Psoas muscle (tissue), 8 donors: ENCODE measurements at places on chromosomes 2 and 18. TPM values are rescaled to one million over a fixed set of nuclear protein-coding genes. Genes with fewer than 3 reads are reported as not detected.

ERCC3 gene
- total RNA-seq, result 31.2 TPM

COL6A3 gene
- 74.1 TPM for total RNA-seq

DNA sequence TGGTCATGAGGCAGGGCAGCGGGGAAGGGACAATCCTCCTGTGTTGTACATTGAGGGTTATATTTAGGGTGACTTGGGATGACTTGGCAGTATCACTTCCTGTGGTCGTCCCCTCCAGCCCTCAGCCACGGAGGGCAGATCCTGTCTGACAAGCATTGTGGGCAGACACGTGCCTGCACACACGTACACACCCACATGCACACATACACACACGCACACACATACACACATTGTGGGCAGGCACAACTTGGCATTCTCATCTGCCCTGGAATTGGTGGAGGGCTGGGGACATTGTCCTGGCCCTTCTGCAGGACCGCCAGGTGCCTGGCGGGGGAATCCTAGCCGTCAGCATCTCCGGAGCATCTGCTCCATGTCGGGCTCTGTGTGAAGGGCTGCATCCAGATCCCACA is 47.6 kb downstream of the ODC1 start:
- peaks cover 17% of the 10 kb centered on the region for H3K4me1 ChIP-seq
- H3K4me3 ChIP-seq, result no peak overlapping the region
- peak overlapping the region; percentile 32 for H3K27ac ChIP-seq
- H3K36me3 ChIP-seq, result no peaks in the 10 kb centered on the region

DNA sequence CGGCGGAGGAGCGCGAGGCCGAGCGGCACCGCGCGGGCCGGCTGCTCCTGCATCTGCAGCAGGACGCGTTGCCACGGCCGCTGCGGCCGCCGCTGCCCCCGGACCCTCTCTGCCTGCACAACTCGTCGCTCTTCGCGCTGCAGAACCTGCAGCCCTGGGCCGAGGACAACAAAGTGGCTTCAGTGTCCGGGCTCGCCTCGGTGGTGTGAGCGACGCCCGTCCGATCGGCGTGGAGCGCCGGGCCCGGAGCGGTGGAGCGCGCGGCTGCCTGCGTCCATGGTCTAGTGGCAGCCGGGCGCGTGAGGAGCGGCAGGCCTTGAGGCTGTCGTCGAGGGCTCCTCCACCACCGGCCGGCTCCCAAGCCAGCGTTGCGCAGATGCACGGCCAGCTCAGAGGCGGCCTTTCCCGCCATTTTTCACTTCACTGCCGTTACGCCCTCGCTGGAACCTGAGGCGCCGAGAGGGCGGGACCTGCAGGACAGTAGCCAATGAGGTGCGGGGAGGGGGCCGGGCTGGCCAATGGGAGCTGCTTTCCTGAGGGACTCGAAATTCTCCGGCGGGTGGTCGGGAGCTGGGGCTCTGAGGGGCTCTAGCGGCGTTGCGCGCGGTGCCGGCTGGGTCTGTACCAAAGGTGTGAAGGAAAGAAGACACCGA is 1.9 kb downstream of the TLX2 start:
- no peaks in the 10 kb centered on the region for H3K36me3 ChIP-seq
- H3K27me3 ChIP-seq, result peaks cover 42% of the 10 kb centered on the region
- DNase-seq, result peak; percentile 84

DNA sequence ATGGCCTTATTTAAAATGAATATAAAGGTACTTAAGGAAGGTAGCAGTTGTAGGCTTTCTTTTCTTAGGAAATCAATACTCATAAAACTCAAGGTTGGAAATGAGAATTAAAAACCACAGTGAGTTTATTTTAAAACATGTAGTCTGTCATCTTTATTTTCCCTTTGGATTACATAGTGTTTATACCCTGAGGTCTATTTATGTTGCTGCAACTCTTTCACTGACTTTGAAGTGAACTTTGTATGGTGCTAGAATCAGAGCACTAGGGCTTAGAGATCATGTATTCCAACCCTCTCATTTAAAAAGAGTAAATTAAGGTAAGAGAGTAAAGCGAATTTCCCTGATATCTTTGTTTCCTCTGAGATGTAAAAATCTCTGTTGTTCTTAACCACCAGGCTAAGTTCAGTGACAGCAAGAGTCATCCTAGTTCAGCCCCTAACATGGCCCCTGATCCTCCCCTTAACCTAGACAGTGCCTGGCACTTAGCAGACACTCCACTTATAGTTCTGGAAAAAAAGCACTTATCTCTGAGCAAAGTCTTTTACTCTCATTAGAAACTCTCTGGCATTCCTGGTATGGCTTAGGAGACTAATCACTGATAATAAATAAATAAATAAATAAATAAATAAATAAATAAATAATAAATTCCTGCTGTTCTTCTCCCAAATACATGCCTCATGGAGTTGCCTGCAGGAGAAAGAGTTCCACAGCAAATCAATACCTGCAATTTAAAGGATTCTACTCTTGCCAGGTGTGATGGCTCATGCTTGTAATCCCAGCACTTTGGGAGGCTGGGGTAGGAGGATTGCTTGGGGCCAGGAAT is 33.0 kb upstream of the PPP1R1C start:
- no peak overlapping the region for H3K27ac ChIP-seq
- H3K36me3 ChIP-seq, result no peaks in the 10 kb centered on the region
- H3K4me1 ChIP-seq, result no peaks in the 10 kb centered on the region
- DNase-seq, result no peak
- H3K27me3 ChIP-seq, result no peaks in the 10 kb centered on the region

DNA sequence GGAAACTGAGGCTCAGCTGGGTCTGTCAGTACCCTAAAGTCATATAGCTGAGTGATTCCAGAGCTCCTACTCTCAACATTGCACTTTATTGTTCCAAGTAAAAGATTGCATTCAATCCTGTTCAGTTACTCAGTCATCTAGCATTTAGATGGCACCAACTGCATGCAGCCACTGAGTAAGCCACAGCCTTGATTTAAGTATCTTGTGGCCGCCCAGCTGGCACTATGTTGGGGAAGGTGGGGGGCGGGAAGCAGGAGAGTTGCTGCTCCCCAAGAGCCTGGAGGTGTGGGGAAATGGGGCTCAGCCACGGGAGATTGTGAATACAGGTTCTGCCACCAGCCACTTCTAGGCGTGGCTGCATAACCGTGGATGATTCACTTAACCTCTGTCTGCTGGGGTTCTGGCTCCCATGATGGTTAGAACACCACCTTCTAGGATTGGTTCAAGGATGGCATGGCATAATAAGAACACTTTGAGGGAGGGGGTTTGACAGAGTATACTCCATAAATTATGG is 17.1 kb downstream of the ZFP36L2 start:
- no peaks in the 10 kb centered on the region for H3K27me3 ChIP-seq
- H3K4me1 ChIP-seq, result no peaks in the 10 kb centered on the region
- H3K4me3 ChIP-seq, result no peak overlapping the region
- no peak for DNase-seq
- no peaks in the 10 kb centered on the region for H3K36me3 ChIP-seq

DNA sequence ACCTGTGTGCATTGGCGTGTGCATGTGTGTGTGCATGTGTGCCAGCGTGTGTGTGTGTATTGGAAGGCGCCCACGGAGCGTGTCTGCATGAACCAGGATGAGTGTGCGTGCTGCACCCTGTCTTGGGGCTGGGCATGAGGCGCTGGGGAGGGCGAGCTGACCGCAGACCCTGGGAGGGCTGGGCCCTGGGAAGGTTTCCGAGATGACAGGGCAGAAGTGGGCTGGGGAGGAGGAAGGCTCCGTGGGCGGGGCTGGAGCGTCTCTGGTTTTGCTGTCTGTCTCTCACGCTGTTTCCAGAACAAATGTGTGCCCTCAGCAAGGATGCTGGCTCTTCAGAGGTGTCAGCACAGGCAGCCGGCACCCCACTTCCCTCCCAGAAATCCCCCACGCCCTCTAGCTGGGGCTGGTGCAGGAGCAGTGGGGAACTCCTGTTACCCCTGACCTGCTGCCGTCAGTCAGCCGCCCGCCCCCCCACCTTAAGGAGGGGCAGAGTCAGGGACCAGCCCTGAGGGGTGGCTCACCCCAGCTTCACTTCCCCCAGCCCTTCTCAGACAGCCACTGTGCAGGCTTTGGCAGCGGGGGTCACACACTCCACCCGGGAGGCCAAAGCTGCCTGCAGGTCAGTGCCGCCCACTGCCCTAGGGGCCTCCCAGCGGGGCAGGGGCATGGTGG is at the start of gene GPR35:
Gene GPR35 (plus strand): TSS at position 531 of the 672 bp plus-strand sequence. CDS start 4,473 bp downstream, outside the sequence.
- no peaks in the 10 kb centered on the region for H3K36me3 ChIP-seq
- no peaks in the 10 kb centered on the region for H3K27me3 ChIP-seq
- no peaks in the 10 kb centered on the region for H3K4me1 ChIP-seq
- peak; percentile 19 for DNase-seq
- no peak within 1 kb of the TSS for H3K4me3 ChIP-seq

DNA sequence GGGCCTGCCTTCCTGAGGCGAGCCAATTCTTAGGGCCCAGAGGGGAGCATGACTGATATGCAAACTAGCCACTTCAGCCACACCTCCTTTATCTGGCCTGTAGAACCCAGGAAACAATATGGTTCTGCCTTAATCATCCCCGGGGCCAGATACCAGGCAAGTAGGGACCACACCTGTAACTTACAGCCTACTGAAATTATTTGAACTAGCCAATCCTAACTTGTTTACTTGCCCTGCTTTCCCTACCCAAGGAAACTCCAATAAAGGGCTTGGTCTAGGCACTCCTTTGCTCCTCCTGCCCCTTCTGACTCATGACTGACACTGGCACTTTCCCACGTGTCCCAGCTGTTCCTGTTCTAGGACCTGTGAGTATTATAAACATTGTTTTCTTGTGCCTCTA is 57.6 kb downstream of the MYOM1 start:
- H3K4me3 ChIP-seq, result no peak overlapping the region
- H3K4me1 ChIP-seq, result peaks cover 2% of the 10 kb centered on the region
- H3K36me3 ChIP-seq, result peaks cover 95% of the 10 kb centered on the region
- peak overlapping the region; percentile 60 for H3K27ac ChIP-seq
- DNase-seq, result no peak

DNA sequence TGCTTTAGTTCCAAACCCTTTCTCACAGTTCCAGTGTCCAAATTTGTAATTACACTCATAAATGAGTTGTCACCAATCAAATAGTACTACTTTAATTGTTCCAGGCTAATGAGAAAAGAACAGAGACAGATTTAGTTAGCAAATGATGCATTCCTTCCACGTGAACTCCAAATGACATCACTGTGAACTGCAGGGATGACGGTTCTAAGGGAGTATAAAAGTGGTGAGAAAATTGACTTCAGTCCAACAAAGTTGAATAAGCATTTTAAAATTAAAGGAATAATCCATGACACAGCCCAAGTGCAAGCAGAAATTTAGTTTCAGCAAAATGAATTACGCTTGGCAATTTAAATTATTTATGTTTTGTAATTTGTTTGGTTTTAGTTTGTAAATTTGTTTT is 102.0 kb upstream of the LRATD1 start:
- H3K27me3 ChIP-seq, result no peaks in the 10 kb centered on the region
- no peak overlapping the region for H3K4me3 ChIP-seq
- no peak for DNase-seq
- H3K4me1 ChIP-seq, result no peaks in the 10 kb centered on the region

DNA sequence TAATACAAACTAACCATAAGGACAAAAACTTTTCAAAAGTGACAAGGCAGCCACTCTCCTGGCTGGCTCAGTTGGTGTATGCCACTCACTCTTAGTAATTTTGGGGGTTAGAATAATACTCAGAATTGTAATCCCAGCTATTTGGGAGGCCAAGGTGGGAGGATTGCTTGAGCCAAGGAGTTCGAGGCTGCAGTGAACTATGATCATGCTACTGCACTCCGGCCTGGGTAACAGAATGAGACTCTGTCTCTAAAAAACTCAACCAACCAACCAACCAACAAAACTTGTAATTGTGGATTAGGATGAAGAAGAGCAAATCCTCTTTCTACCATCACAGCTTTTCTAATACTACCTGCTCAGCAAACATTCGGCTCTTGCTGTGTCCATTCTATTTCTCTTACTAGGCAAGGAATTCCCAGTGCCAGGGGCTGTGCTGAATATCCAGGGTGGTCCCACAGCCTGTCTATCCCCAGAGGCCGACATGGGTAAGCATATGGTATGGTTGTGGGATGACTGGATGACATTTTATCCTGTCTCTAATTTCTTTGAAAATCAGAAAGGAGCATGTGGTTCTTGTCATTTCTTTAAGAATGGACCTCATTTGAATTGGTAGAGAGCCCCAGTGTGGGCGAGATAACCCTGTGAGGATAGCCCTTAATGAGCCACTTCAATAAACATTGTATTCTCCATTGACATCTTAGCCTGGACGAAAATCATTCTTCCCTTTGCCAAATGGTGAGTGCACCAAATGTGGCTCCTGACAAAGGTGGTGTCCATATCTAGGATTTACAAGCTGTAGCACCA is 220.1 kb downstream of the MYCN start:
- no peaks in the 10 kb centered on the region for H3K27me3 ChIP-seq
- no peak overlapping the region for H3K4me3 ChIP-seq
- no peak overlapping the region for H3K27ac ChIP-seq
- no peak for DNase-seq

- H3K27me3 ChIP-seq, result no peaks in the 10 kb centered on the region
- H3K27ac ChIP-seq, result no peak overlapping the region
- DNase-seq, result no peak
- no peaks in the 10 kb centered on the region for H3K4me1 ChIP-seq
Observed at GRCh38 chr2:128903637-128904036, 585.0 kb upstream of the HS6ST1 start.
